Omental fat pad (tissue), 4 donors: ENCODE measurements at places on chromosomes 12 and 14. TPM values are rescaled to one million over a fixed set of nuclear protein-coding genes. Genes with fewer than 3 reads are reported as not detected.

GRCh38 chr12:105053116-105053572 lies 31.1 kb downstream of the ALDH1L2 start:
- DNase-seq, result peak; percentile 77

DNA sequence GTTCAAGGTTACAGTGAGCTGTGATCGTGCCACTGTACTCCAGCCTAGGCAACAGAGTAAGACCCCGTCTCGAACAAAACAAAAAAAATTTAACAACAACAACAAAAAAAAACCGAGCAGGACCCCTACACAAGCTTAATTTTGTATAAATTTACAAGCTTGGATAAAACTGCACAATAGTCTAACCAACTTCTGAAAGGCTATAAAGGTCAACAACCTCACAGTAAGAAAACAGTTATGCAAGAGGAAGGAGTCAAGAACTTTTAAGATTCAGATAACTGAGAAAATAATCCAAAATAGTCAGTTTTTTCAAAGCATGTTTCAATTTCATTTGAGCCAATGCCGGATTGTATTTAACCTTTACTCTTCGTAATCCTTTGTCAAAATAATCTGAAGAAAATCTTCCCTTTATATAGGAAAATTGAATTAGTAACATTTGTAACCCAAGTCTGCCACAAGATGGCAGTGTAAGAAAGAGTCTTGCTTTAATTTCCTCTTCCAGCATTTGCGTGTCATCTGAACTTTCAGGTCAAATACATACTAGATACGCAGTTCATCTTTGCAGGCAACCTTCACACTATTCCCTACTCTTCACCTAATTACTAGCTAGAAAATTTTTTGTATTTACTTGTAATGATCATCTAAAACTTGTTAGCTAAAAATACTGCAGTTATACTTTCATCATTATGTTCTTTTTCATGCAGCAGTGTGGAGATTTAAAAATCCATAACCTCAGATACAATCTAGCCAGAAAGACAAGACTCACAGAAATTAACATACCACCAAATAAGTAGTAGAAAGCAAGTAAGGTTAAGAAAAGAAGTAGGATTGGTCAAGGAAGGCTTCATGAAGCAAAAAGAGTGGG lies 5.8 kb downstream of the CCNB1IP1 start:
- no peak for DNase-seq

- no peak for DNase-seq
Measured at GRCh38 chr14:24289649-24290280, 9.8 kb downstream of the DHRS1 start.

- no peak for DNase-seq
Measured at GRCh38 chr12:66823857-66824570, 145.1 kb upstream of the GRIP1 start.

GRCh38 chr12:26271889-26272492 lies 76.6 kb downstream of the SSPN start:
- DNase-seq, result peak; percentile 91

DNA sequence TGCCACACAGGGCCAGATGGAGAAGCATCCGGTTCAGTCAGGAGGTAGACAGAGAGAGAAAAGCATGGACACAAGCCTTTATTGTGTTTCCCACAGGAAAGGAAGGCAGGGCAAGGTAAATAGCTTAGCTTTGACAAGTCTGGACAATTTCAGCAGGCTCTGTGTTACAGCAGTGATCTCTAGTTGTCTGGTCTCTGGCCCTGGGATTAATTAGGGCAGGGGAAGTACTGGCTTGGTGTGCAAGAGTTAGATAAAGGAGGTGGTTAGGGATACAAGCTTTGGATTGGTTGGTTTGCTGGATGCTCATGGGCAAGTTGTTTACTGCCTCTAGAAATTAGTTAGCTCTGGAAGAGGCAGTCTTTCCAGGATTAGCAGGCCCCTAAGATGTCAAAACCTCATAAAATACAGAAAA lies 15.1 kb upstream of the NGDN start:
- no peak for DNase-seq

DNA sequence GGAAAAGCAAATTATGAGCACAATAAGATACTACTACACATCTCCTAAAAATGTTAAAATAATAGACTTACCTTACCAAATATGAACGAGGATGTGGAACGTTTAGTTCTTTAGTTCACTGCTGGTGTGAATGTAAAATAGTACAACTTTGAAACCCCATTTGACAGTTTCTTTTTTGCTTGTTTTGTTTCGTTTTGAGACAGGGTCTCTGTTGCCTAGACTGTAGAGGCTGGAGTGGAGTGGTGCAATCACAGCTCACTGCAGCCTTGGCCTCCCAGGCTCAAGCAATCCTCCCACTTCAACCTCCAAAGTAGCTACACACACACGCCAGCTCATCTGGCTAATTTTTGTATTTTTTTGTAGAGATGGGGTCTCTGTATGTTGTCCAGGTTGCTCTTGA lies 136.4 kb upstream of the FAR2 start:
- no peak for DNase-seq

GRCh38 chr12:52295663-52296062 lies 4.3 kb upstream of the KRT81 start:
- DNase-seq, result no peak

DNA sequence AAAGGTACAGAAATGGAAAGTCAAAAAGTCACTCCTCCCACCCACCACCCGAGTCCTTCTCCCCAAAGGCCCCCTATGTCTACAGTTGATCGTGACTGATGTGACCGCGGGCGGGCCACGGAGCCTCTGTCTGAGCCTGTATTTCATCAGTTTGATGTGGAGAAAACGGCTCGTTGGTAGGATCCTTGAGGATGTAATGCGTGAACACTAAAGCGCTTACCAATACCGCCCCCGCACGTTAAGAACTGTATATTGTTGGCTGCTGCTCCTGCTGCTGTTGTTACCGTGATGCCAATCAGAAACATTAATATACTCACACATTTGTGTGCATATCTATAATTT lies 24.6 kb upstream of the UBC start:
- peak; percentile 62 for DNase-seq

GRCh38 chr12:32702946-32703345 lies 23.8 kb downstream of the DNM1L start:
- DNase-seq, result no peak

DNA sequence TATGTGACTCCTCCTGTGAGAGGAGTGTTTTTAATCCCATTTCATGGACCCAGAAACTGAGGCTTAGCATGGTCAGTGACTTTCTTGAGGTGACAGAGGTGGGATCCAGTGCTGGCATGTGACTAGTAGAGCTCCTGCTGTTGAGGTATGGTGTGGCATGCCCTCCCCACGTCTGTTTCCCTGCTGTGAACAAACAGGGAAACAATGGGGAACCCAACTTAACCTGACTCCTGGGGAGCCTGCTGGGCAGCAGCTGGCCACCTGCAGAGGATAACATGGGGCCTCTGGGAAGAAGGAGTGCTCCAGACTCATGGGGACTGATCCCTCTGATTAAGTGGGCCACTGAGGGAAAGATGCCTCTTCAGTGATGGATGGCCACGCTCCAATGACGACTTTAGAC lies 114.0 kb downstream of the BEGAIN start:
- DNase-seq, result no peak

DNA sequence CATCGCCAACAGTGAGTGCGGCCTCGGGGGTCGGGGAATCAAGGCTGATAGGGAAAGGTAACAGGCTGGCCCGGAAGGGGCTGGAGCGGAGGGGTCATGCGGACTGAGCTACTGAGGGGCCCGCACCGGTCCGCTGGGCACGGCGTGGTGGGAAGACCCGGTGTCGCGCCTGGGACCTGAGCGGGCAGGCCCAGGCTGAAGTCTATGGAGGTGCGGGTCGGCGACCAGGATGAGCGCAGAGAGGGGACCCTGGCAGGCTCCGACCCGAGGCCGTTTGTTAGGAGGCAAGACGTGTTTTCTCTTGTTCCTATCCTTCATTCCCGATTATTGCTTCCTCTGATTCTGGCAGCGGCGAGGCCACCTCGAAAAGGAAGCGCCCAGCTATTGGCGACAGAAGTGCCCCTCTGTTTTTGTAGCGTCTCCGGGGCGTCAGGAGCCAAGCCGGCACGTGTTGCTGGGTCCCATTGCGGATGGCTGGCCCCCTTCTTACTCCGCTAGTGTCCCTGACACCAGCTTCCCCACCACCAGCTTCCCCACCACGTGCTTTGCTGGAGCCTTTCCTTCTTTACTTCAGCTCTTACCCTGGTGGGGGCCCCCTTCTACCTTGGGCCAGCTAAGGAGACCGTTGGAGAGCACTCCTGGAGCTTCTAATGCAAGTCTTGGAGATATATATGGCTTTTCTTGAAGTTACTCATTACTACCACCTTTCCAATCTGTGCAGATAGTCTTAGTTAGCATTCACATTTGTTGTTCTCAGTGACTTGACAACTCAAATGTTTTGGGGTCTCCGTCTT lies 653 bp downstream of the PA2G4 start:
- DNase-seq, result no peak

DNA sequence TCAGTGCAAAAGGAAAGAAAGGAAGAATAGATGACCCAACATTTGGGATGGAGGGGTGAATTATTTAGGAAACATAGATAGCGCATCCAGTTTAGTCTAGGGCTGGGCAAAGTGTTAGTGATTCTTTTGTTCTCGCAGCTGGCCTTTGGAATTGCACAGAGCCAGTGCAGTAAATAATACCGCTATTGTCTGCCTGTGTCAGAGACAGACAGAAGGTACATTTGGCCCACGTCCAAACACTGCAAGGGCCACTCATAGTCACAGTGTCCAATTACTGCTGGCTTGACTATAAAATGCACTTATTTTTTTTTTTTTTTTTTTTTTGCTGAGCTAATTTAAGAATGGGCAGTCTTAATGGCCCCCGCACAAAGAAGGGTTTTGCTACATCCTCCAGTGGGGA lies 638.6 kb downstream of the BCL11B start:
- DNase-seq, result no peak

GRCh38 chr14:30272848-30273832 lies 285.8 kb upstream of the G2E3 start:
- DNase-seq, result no peak

GRCh38 chr14:104680806-104681688 lies 8.4 kb upstream of the INF2 start:
- peak; percentile 60 for DNase-seq

- DNase-seq, result no peak
Measured at GRCh38 chr14:69107407-69108003, 45.4 kb downstream of the DCAF5 start.

- DNase-seq, result no peak
Measured at GRCh38 chr14:82385048-82385447, 851.4 kb upstream of the SEL1L start.

DNA sequence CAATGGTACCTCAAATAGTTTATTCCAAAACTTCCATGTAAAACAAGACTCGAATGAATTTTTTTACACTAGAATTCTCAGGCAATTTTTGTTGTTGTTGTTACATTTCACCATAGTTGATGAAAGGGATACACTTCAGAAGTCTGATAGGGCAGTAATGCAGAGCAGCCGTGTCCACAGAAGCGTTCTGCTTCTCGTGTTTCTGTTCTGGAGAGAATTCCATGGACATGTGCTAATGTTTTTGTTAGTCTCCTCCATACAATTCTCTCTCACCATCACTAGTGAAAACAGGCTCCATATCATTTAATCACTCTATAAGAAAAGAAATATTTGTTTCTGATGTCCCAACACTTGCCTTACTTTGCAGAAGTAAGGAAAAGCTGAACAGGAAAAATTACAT lies 606.1 kb downstream of the SLC16A7 start:
- no peak for DNase-seq

DNA sequence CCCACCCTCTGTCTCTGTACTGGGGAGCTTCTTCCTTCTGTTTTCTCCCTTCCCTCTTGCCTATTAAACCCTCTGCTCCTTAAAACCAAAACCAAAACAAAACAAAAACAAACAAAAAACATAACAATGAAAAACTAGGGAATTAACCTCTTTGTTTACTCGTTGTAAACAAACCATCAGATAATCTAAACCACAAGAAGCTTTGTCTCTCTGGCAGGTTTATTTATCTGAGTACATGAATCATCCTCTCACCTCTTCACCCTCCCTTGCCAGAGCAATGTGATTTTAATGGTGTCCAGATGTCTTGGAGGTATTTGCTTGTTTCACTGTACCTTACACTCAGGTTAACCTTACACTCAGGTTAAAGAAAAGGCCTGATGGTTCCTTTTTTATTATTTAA lies 66.1 kb downstream of the DYRK2 start:
- DNase-seq, result no peak

DNA sequence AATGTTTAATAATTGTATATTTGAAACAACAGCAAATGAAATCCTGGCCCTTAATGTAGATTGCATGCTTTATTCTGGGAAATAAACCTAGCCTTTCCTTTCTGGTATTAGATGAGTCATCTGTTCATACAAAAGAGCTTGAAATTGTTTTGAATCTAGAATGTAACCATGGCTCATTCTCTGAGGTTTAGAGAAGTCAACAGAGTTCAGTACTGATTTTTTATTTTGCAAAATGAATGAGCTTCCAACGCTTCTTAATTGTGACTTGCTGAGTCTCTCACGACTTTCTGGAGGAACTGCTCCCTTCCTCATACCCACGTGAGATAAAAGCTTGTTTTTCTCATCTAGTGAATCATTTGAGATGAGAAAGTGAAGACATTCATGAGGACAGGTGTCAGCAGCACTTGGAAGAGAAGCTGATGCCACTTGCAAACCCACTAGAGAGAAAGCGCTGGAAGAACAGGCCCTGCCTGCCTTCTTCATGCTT lies 509.6 kb downstream of the VRK1 start:
- DNase-seq, result no peak

DNA sequence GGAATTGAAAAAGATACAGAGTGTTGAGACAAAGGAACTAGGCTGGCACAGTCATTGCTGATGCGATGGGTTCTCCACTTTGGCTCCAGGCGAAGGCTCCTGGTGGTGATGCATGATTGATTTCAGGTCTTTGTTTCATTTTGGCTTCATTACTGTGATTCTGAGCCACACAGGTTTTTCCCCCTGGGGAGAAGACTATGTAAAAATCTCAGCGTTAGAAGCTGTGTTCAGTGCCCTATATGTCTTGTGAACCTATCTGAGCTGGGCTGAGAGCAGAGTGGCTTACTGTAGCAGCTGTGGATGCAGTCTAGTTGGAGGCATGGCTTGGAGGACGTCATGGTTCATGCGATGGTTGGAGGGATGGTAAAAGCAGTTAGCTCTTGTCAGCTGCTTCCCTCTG lies 54.0 kb downstream of the GPATCH2L start:
- no peak for DNase-seq

- no peak for DNase-seq
Measured at GRCh38 chr14:87264272-87264785, 728.7 kb downstream of the GALC start.

DNA sequence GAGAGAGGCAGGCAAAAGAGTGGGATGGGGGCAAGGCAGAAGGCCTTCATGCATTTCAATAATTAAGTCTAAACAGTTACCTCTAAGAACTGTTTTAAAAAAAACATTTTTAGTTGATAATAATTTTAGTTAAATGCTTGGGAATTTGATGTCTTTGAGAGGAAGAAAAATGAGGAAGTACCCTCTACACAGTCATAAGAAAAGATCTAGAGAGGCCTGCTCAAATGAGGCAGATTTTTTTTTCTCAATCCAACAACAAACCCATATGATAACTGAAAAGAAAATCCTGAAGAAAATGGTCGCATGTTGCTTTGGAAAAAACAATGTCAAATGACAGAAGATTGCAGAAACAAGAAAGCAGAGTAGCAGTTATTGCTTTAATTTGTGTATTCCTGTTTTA lies 25.6 kb downstream of the SINHCAF start:
- no peak for DNase-seq

Gene SRSF9
- 62.3 TPM for total RNA-seq

Gene AQP6
- total RNA-seq, result not detected

Gene RD3L
- total RNA-seq, result not detected
